AML-193 (cell line): ENCODE measurements at places on chromosomes 3 and 15.
A peak's percentile ranks its signal among the peaks of the same experiment; 100 is the strongest.

DNA sequence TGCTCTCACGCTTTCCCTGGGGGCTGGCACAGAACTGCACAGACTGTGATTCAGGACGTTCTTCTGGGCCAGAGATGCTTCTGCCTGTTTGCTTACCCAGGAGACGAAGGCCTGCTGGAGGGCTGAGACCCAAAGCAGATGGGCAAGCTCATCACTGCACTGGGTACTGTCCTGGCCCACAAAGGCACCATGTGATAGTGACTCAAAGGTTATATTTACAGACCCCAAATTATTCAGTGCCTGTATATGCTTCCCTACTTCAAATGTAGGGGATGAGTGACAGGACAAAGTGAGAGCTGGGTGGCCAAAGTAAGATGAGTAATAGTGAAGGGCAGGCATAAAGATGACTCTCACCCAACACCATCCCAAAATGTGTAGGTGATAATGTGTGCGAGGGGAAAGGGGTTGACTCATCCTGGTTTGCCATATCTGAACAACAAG, 127.4 kb downstream of the WDR76 start:
- no peak for DNase-seq

- no peak for DNase-seq
Measured at GRCh38 chr3:54120657-54121413, 1.5 kb upstream of the CACNA2D3 start.

GRCh38 chr15:70488002-70488605, 275.3 kb downstream of the UACA start:
- DNase-seq = peak; percentile 46

DNA sequence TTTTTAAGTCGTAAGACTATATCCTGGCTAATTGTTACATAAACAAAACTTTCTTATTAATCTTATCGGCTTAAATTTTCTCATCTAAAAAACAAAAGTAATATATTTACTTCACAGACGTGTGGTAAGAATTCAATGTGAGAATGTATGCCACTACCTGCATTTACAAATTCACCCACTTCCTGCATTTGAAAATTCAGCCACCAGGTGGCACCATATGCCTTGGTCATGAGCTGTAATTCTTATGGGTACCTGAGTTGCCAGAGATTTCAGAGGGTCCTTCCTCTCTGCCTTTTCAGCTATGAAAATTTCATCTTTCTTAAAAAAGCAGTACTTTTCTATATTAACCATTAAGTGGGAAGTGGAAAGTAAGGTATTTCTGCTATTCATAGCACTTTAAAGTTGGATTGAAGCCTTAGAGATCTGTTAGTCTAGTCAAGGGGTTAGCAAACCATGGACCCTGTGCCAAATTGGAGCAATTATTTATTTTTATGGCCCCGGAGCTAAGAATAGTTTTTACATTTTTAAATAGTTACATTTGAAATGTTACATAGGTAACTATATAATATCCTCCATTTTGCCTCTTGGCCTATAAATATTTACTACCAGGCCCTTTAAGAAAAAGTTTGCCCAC, 127.8 kb downstream of the HCN4 start:
- DNase-seq = peak; percentile 40

DNA sequence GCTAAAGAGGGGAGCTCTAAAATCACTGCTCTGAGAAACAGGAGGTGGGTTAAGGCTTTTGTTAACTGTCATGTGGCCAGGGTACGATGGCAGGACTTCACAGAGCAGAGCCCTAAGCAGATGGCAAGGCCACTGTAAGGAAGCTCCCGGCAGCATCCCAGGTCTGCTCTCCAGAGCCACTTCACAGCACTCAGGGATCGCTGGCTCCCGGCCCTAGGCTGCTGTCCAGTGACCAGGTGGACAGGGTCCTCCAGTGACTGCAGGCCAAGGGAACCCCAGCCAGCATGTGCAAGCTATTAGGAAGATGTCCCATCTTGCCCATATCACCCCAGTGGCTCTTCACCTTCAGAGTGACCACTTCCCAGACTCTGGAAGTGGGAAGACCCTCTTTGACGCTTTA, 10.4 kb downstream of the TMEM41A start:
- DNase-seq = no peak

- DNase-seq = no peak
Measured at GRCh38 chr15:77144026-77144425, 73.1 kb upstream of the TSPAN3 start.

- no peak for DNase-seq
Measured at GRCh38 chr3:43413676-43414368, 127.5 kb downstream of the SNRK start.

- DNase-seq = no peak
Measured at GRCh38 chr15:64843991-64844390, 2.3 kb downstream of the PLEKHO2 start.

DNA sequence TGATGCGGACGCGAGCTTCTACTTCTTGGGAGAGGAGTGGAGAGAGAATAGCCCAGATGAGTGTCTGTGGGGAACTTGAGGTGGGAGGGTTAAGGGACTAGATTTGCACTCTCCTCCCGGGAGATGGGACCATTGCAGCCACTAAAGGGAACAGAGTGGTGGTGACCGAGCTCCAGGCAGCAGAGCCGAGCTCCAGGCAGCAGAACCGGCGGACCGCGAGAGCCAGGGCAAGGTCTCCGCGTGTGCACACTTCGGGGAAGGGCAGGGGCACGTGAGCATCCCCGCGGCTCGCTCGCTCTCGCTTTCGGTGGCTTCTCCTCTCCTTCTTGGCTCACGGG, 1.1 kb downstream of the IGDCC3 start:
- no peak for DNase-seq

DNA sequence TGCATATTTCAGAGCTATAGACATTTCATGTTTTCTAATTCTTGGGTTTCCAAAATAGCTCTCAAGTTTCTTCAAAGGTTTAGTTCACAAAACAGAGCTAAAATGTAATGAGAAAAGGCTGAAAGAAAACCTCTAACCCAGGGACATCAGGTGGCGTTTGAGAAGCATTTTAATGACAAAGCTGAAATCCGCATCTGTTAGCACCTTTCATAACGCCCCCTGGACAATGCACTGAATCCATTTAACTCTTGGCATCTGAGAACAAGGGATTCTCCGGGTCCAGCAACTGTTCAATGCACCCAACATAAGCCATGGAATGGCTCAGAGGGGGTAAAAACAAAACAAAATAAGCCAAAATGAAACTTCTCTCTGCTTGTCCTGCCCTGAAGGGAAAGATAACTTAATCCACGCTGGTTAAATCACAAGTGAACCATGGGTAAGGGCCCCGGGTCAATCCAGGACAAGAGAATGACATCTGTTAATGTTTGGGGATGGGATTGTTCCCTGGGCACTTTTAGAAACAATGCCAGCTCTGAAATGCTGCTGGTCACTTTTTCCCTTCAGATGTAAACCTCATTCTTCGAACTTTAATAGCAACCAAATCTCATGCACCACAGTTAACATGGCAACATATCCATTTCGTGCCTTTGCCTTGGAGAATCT, 466.2 kb upstream of the ADAMTS9 start:
- no peak for DNase-seq

DNA sequence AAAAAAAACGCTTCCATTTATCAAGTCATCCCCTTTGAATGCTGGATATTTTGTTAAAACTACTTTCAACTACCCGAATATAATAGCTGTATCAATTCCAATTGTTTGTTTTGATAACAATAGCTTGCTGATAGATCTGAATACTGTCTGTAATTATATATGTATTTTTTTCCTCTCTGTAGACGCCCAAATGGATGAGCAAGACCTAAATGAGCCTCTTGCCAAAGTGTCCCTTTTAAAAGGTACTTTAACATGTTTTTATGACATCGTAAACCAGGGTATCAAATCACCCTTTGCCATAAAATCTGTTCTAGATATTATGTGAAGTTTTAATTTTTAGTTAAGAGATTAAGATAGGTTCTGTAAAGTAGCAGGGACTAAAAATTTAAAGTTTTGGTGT, 111.5 kb upstream of the FLNB start:
- no peak for DNase-seq
